ENCODE measurements at places on chromosomes 2 and 18.

- DNase-seq: no peak
These were observed 91.0 kb downstream of the STPG4 start for GRCh38 chr2:47064106-47064505.

GRCh38 chr2:203710226-203710625, 3.8 kb downstream of the CD28 start:
- no peak for DNase-seq

DNA sequence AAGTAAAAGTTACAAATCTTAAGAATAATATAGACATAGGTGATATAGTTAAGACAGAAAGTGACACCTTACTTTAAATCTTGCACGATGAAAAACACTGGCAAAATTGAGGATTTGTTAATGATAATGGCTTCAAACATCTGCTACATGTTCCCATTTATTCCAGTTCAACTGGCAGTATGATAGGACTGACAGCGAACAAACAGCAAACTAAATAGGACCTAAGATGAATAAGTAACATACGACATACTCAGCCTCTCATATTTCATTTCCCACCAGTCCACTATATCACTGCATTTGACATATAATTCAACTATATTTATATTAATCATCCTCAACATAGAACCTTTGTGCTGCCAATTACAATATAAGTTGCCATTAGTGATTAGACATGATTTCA, 36.3 kb downstream of the ACVR1C start:
- no peak for DNase-seq

- no peak for DNase-seq
These were observed 304.8 kb downstream of the PDE11A start for GRCh38 chr2:177767768-177768167.

- no peak for DNase-seq
These were observed 263.8 kb downstream of the SETBP1 start for GRCh38 chr18:44944461-44944860.

DNA sequence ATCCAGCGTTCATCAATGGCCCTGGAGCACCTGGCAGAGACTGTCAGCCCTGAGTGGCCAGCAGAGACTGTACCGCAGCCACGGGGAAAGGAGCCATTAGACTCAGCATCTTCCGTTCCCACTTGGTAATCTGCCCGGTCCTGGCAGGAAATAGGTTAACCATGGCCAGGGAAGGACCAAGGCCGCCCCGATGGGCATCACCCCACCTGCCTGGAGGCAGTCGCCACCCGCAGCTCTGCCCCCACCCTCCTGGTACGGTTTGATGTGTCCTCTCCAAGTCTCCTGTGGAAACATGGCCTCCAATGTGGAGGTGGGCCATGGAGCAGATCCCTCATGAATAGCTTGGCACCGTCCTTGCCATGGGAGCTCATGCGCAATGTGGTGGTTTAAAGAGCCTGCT, 75.3 kb downstream of the RTP5 start:
- DNase-seq: no peak

DNA sequence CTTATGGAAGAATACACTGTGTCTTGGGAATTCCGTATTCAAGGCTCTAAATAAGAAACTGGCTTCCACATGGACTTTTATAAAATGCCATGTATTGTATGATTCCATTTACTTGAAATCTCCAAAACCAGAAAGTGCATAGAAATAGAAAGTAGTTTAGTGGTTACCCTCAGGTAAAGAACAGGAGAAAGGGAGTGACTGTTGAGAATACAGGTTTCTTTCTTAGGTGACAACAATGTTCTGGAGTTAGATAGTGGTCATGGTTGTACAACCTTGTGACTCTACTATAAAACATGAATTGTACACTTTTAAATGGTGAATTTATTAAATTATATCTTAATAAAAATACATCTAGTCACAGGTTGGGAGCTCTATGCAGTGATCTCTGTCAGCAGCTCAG, 481.8 kb downstream of the SPAG16 start:
- no peak for DNase-seq

DNA sequence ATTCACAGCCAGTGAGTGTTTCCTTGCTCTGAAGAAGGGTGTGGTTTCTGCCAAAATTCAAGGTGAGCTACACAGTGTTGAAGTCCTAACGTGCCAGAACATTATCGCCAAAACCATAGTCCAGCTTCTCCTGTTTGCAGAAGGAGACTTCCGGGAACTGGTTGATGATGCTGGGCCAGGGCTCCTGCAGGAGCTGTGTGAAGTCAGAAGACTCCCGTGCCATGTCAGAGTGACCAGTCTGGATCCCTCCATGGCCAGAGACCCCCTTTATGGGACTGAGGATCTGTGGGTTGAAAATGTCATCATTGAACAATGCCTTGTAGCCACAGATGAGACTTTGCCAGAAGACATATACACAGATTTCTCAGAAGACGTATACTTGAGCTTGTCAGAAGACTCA, 96.0 kb upstream of the RAB12 start:
- DNase-seq: no peak

GRCh38 chr2:240453461-240454105, 18.1 kb downstream of the GPC1 start:
- DNase-seq: no peak

GRCh38 chr2:96409820-96410164, 74.2 kb downstream of the NCAPH start:
- DNase-seq: no peak

DNA sequence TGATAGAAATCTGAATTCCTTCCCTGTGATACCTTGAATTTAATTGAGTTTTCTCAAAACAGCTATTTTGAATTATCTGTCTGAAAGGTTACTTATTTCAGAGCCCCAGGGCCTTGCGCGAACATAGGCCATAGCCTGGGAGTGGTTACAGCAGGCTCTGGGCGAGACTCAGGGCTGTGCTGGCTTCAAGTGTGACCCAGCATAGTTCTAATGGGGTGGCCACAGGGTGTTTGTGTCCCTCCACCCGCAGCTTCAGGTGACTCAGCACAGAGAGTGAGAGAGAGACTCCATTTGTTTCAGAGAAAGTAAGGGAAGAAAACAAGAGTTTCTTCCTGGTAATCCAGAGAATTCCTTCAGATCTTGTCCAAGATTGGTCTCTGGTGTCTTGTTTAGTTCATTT, 137.9 kb upstream of the POU3F3 start:
- DNase-seq: no peak

DNA sequence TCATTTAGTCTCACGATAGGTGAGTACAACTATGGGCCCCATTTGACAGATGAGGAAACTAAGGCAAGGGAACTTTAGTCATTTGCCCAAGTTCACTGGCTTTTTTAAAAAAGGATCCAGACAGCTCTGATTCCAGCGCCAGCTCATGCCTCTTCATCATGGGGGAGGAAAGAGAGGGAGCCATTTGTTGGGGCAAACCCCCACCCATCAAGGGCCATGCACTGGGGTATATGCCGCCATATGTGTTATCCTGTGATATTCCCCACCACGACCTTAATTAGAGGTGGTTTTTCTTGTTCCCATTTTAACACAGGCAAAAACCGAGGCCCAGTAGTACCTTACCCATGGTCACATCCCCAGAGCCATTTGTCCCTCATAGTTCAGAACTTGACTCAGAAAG, 649 bp upstream of the GPBAR1 start:
- no peak for DNase-seq

- DNase-seq: peak; percentile 71
These were observed 102.0 kb upstream of the PPP1CB start for GRCh38 chr2:28649481-28650265.

DNA sequence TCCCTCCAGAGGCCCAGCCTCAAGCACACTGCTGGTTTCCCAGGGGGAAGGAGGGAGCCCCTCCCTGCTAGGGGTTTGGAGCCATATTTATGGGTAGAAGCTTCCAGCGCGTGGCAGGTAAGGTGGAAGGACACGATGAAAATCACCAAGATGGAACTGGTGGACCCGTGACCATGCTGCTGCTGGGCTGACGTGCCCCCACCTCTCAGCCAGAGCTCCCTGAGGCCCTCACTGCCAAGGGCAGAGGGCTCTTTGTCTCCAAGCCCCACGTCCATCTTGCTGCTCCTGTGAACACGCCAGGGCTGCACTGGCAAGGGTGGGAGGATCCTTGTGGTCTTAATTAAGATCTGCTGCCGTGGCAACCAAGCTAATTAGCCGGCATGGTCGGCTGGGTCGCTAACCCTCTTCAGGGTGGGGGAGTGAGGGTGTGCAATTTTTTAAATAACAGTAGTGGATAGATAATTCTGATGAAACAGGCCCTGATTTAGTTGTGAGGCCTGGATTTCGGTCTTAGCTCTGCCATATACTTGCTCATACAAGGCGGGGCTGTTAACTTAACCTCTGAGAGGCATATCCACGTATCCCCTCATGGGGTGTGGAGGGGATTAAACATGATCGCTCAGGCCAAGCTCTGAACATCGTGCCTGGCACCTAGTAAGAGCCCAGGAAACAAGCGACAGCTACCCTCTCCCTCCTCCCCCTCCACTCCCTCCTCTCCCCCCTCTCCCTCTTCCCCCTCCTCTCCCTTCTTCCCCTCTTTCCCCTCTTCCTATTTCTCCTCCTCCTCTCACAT, 232.8 kb downstream of the CELF4 start:
- no peak for DNase-seq

DNA sequence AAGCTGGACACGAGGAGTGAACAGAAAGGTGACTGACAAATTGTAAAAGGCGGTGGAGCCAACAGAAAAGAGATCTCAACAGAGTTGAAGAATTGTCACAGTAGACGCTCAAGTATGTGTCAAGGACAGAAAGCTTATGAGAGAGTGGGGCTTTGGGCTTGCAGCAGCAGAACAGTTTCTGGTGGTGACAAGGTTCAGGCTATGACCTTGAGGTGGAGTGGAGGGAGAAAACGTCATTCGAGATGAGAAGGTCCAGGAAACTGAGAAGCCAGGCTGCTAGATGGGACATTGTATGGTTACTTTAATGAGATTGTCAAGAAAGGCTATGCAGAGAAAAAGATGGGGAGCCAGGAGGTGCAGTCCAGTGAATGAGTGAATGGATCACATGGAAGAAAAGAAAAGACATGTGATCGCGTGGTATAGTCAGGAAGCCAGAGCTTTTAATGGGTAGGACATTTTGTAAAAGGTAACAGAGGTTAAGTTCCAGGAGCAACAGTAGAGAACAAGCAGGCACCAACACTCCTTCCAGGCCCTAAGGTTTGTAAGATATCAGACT, 91.1 kb upstream of the EPC2 start:
- no peak for DNase-seq

GRCh38 chr2:12844511-12844910, 127.8 kb downstream of the TRIB2 start:
- no peak for DNase-seq

GRCh38 chr18:51051105-51051712, 21.2 kb downstream of the SMAD4 start:
- DNase-seq: no peak

GRCh38 chr2:143475041-143475776, 346.0 kb downstream of the ARHGAP15 start:
- no peak for DNase-seq

DNA sequence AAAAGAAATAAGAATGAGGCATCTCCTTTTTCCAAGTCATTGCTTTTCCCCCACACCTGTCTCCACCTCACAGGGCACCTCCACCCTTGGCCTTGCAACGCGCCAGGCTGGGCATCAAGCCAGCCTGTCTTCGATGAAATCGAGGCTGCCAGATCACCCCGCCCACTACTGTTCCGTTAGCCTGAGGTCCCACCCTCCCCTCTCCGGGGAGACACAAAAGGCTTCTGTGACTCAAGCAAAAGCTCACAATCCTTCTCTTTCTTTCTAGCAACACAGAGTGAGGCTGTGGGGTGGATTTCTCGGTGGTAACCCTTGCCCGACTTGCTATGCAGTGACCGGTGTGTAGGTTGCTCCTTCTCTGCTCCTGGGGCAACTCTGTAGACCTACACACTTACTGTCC, 9.9 kb downstream of the TNP1 start:
- DNase-seq: no peak

GRCh38 chr2:2272841-2273240, 58.2 kb downstream of the MYT1L start:
- no peak for DNase-seq

- no peak for DNase-seq
These were observed 12.0 kb downstream of the PSMD1 start for GRCh38 chr2:231068525-231069222.

DNA sequence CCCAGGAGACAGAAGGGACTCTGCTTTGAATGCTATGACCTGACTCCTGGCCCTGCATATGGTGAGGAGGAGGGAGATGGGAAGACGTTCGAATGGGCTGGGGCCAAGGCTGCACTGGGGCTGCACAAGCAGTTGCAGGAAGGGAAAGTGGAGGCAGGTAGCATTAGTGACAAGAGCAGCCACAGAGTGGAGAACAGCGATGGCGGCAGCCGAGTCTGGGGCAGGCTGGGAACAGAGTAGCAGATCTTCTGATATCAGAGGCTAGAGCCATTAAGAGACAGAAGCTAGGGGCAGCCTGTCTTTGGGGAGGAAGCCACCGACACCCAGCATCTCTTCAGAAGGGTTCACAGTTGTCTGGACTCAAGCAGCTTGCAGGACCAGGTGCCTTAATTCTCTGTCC, 50.1 kb downstream of the ST3GAL5 start:
- DNase-seq: no peak

- DNase-seq: no peak
These were observed 113.3 kb upstream of the FOSL2 start for GRCh38 chr2:28279371-28279770.

DNA sequence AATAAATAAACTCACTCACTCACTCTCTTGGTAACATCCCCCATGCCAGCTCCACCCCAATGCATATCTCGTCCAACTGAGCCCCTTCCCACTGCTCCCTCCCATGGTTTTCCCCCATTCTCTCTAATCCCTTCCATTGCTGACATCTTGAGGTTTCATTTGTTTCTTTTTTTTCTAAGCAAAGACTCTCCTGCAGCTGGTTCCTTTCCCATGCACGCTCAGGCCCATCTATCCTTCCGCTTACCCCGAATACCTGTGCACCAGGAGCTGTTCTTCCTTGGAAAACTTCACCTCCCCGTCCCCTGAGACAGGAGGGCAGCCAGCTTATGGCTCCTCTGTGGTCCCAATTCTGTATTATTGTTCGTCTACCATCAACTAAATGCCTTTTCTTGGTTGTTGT, 41.7 kb upstream of the IGFBP2 start:
- no peak for DNase-seq

DNA sequence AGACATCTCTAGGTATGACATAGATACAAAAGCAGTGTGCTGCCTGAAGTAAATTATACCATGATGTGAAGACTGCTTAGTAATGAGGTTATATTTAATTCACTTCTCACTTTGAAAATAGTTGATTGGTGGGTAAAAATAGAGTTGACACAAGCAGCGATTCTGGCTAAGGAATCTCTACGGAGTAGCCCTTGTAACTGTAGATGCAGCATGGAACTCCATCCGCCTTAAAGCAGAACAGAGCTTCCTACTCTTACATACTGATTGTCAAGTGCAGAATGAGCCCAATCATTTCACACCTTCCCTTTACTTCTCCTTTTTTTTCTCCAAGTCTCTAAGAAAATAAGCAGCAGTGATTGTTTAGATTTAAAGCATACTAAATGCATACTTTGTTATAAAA, 1594.6 kb upstream of the SLC39A10 start:
- no peak for DNase-seq

GRCh38 chr2:239966029-239966852, 58.9 kb downstream of the NDUFA10 start:
- no peak for DNase-seq

- no peak for DNase-seq
These were observed 32.0 kb upstream of the C1QL2 start for GRCh38 chr2:119190321-119191111.

GRCh38 chr2:176175709-176176607, 12.5 kb upstream of the HOXD1 start:
- no peak for DNase-seq

Data from Peyer's patch (tissue), 4 donors.